NB4 (cell line): ENCODE measurements at places on chromosomes 7 and 10.

GRCh38 chr10:94005050-94005449 is 11.3 kb downstream of the PLCE1 start:
- no peak for DNase-seq

DNA sequence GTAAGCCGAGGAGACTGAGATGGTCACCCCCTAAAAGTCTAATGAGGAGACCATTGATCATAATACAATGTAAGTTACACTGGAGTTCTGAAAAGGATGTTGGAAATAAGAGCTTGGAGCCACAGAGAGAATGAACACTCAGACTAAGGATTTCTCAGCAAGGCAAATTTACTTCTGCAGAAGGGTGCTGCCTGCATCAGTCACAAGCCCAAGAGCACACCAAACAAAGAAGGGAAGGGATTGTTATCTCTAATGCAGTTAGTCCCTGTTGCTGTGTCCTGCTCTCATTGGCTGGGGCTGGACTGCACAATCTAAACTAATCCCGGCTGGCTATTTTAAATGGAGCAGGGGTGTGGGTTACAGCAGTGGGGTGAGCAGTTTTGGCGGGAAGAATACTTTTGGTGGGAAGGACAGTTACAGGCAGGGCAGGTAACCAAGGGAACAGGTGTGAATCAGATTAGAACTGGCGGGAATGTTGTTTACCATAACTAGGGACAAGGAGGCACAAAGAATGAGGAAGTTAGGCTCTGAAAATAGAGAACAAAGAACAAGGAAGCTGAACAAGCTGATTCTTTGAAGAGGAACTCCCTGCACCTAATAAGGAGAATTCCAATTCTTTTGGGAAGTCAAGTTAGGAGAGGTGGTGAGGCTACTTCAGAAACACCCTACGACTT is 30.3 kb upstream of the TRIM24 start:
- DNase-seq, result no peak

DNA sequence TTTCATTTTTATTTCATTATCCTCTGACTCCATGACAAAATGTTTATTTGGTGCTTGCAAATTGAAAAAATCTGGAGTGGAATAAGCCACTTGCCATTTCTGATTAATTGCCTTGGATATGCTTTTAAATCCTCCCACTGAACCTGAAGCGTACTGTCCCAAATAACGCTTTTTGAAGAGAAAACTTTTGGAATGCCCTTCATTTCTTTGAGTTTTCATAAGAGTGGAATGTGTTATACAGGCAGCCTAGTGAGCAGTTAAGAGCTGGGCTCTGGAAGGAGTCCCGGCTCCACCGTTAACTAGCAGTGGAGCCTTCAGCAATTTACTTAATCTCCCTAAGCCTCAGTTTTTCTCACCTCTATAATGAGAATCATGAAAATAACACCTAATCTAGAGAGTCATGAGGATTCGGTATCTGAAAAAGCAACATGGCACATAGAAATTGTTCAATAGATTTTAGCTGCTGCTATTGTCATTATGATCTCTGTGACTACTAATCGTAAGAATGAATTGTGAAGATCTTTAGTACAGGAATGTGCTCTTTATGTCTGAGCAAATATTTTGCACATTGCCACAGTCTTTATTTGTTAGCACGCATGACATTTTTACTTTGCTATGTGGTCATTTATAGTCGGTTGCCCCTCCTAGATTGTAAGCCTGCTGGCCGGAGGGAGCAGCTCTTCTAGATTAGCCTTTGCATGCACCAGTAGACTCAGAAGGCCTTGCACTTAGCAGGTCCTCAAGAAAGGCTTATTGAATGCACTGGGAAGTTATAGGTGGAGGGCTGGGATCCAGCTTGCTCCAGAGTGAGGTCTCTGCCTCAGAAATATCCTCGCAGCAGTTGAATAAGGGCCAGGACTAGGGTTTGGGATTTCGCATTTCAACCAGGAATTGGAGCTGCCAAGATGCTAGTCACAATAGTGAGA is 59.4 kb downstream of the PLCE1 start:
- no peak for DNase-seq

DNA sequence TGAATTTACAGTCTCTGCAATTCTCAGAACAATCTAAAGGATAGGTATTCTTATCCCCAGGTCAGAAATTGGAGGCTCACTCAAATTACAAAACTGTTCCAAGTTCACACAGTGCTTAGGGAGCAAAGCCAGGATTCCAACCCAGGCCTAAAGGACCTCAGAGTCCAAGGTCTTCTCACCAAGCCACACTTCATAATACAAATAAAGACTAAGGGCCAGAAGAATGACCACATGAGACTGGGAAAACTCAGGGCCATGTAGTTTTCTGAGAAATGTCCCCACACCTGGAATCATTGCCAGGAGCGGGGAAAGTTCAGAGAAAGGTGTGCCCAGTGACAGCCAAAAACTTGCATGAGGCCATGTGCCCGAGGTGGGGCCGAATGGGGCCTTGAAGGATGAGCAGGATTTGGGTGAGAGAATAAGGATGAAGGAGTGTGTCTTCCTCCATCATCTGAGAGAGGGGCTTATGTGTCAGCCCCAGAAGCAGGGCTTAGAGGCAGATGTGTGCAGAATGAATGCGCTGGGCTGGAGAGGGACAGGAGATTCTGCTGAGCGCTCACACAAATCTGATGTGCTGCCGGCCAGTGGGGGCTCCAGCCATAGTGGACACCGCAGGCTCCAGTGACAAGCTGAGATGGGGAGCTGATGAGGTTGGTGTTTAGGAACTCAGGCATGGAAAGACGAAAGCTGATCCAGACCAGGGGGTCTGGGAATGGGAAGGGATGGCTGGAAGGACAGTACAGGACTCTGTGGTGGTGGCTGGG is 35.9 kb downstream of the BLNK start:
- no peak for DNase-seq

GRCh38 chr7:38863601-38864291 is 45.2 kb downstream of the VPS41 start:
- DNase-seq, result no peak

DNA sequence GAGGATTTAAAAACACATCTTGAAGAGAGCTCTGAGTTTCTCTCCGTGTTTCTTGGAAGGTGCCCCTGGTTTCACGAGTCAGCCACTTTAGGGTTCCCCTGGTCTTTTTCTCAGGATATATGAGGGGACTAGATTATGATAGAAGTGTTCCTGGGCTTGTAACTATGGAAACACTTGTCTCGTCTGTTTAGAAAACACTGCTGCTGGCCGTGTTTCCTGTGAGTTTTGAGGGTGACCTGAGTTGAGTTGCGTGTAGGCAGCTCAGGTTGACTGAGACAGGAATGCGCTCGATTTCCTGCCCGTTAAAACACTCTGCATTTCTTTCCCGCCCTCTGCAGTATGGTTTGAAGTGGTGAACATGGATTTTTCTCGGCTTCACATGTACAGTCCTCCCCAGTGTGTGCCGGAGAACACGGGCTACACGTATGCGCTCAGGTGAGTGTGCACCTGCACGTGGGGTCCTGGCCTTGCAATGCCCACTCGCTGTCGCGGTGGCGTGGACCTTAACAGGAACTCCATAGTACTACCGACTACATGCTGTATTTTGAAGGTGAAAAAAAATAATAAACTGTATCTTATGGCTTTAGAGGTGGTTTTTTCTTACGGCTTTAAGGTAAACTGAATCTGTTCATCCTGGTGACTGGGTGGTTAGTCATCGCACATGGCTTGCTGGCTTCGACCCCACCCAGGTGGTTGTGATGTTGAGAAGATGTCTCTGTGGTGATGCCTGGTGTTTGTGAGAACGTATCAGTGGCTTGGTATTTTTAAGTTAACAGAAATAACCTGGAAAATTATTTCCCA is at the start of gene SUN1:
Gene SUN1 (plus strand): TSS at position 310 of the 801 bp plus-strand sequence. CDS start 49 bp downstream, at position 359.
- no peak for DNase-seq

DNA sequence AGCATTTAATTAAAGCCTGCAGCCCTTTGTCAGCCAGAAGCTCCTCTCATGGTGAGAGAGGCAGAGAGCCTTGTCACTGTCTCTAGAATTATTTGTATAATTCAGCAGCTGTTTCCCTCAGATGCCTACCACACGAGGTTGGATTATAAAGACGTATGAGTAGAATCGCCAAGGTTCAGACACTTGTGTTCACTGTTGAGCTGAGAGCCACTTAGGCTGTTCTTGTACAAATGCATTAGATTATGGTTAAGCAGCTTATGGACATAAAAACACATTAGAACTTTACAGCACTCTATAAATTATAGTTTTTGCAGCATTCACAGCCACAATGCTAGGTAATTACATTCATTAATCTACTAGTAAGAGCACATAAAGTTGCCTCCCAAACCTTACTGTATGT is 282.6 kb downstream of the AUTS2 start:
- no peak for DNase-seq

DNA sequence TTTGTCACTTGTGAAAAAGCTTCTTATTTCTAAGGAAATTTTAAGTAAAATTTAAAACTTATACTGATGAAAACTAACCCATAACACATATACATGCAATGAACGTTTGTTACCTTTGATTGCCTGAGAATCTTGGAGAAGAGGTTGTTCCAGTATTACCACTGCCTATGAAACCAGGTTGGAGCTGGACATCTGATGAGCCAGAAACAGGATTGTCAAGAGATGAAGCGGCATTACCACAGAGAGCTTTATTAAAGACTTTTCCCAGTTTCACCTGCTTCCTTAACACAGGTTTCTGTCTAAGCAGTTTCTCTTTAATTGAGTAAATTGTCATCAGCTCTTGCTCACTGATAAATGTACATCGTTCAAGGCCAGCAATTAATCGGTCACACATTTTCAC is 9.0 kb upstream of the KIF20B start:
- no peak for DNase-seq

DNA sequence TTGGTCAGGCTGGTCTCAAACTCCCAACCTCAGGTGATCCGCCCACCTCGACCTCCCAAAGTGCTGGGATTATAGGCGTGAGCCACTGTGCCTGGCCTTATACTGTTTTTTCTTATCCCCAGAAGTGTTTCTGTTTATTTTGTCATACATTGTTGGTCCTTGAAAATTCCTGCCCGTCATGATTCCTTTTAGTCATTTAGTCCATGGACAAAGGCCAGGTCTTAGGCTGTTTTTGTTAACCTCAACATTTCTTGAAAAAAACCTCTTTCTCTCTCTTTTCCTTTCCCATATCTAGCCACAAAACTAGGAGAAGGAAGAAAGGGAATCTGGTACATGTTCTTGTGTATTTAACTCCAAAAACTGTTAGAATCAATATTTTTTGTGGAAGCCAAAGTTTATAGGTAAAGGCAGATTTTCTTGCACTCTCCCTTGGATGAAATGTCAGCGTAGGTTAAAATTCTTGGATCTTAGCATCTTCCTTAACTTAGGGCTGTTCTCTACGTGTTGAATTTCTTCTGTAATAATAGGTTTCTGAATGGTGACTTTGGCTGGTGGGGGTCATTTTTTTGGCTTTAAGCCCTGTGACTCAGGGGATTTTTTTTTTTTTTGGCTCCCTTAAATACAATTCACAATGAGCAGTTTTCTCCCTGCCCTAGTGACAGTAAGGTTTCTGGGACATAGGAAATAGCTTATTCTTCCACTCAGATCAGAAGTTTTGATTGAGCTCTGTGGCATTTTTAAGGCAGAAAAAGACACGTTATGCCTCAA is 500.8 kb downstream of the AUTS2 start:
- no peak for DNase-seq

- DNase-seq, result no peak
Observed at GRCh38 chr10:88249450-88249849, 333.7 kb downstream of the RNLS start.

GRCh38 chr10:20298417-20298816 is 482.2 kb downstream of the PLXDC2 start:
- DNase-seq, result no peak

- DNase-seq, result peak; percentile 74
Observed at GRCh38 chr10:97234400-97234799, 48.6 kb upstream of the SLIT1 start.

DNA sequence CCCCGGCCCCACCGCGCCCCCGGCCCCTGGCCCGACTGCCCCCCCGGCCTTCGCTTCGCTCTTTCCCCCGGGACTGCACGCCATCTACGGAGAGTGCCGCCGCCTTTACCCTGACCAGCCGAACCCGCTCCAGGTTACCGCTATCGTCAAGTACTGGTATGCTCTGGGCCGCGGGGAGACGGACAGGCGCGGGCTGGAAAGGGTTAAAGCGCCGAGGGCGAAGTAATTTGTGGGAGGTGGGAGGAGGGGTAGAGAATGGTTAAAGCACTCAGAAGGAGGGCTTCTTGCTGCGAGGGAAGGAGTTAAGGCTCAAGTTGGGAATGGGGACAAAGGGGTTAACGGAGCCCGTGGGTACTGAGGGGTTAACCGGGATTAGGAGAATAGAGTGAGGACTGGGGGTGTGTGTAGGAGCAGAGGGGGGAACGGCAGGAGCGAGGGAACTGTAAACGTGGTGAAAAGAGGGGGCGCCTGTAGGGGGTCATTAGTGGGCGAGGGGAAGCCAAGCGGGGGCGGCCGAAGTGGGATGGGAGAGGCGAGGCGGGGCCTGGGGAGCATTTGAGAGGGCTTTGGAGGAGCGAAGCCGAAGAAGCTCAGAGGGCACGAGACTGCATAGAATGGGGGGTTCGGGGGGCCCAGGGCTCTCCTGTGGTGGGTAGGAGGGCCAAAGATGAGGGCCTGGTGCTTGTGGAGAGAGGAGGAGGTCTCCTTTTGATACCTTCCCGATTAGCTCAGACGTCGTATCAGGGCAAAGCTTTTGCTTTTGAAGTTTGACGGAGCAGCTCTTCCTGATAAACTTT is 605 bp downstream of the SUFU start:
- DNase-seq, result peak; percentile 72

DNA sequence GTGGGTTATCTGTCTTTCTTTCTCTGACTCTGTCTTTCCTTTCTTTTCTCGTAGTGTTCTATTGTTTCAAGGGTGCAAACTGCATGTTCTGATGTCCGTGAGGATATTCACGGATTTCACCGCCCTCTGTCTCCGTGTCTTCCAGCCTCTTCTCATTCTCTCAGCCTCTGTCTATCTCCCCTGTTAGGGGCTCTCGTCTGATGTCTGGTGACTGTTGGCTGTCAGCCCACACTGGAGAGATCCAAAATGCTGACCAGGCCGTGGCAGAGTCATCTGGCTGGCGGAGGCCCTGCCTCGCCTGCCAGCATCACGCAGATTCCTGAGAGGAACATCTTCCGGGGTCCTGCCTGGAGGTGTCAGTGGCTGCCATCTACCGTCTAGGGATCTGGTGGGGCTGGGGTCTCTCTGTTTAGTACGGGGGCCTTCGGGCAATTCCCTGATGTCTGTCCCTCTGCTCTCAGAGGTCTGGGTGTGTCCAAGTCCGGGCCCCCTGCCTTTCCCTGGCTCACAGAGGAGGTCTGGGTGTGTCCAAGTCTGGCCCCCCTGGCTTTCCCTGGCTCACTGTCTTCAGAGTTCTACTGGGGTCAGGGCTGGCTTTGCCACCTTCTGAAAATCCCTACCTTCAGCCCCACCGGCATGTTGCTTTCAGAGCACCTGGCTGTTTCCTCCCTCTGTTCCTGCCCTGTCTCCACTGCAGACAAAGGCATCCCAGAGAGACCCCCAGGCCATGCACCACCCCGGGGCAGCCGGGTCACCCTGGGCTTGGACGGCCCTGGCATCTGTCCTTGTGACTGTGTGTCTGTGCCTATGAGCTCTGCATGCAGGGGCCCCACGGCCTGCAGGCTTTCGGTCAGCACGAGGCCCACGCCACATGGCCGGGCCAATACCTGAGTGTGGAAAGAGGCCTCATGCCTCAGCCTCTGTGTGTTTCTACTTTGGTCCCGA is 14.0 kb upstream of the SCART1 start:
- DNase-seq, result no peak

- DNase-seq, result no peak
Observed at GRCh38 chr10:130485958-130486895, 350.0 kb downstream of the GLRX3 start.
